ENCODE measurements at places on chromosomes 2 and 18. TPM values are rescaled to one million over a fixed set of nuclear protein-coding genes. Genes with fewer than 3 reads are reported as not detected.

DNA sequence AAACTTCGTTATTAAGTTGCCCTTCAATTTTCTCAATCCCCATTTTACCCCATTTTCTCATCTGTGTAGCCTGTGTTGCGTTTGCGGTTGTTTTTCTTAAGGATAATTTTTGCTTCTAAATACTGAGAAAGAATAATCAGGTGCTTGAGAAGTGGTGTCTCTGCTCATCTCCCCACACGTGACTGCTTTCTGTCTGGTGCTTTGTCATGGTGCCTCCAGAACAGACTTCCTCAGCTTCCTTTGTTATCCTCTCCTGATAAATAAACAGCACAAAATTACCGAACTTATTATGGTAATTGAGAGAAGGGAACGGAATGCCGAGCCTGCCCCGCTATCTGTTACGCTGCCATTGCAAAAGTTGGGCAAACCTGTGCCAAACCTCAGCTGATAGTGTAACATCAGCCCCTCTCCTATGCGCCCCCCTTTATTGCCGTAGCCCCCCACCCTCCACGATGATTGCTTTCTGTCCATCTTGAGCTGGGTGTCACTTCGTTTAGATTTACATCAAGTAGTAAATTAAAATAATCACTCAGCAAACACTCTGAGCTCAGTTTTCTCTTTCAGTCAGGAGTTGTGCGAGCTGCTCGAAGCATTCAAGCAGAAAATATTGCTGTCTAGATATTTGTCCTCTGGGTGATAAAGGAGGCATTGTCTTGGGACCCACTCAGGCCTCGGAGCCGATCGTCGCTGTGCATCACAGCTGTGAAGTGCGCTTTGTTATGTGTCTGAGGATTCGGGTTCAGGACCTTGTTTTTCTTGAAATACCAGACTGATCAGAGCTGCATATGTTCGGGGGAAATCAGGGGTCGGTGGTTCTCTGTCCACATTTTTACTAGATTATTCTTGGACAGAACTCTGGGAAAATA lies 1008.5 kb upstream of the FANCL start:
- no peak for DNase-seq

- DNase-seq: no peak
Observed at GRCh38 chr2:151481744-151482143, 72.0 kb downstream of the RIF1 start.

DNA sequence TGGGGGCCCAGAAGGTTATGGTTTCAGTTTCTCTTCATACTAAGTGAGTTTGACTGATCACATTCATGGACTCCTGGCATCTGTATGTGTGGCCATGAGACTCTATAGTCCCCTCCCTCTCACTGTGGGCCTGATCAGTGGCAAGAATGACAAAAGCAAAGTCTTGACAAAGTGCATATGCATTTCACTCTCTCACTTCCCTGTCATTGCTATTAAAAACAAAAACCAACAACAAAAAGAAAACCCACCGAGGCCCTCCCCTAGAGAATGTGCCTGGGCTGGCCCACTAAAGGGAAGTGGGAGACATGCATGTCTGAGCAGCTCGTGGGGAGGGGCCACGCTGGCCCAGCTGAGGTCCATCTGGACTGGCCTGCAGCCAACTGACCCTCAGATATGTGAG lies 600.1 kb upstream of the RAB6C start:
- DNase-seq: no peak

DNA sequence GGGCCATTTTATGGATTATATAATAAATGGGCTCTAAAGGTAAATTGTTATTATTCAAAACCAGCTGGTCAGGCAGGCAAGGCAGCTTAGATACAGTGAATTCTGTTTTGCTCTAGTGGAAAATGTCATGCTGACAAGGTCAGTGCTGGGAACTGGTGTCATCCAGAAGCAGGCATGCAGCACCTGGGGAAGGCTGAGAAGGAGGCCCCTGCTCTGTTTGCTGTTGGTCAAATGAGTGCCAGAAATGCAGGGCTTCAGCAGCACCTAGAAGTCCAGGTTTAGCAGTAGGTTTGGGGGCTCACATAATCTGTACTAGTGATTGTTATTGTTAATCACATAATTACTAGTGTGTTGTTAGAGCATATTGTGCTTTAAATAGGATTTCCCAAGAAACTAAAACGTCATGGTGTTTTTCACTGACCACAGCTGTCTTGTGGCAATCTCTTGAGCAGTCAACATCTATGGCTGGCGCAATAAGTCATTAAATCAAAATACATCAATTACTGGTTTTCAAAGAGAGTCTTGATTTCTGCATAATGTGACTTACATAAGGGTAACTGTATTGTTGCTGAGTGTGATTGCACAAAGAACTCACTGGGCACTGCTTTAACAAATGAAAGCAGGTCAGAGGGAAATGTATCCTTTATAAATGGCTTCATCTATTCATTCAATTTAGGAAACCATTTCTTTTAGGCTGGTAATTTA lies 99.1 kb downstream of the MYO3B start:
- DNase-seq: no peak

- no peak for DNase-seq
Observed at GRCh38 chr2:235005023-235005422, 53.2 kb downstream of the SH3BP4 start.

DNA sequence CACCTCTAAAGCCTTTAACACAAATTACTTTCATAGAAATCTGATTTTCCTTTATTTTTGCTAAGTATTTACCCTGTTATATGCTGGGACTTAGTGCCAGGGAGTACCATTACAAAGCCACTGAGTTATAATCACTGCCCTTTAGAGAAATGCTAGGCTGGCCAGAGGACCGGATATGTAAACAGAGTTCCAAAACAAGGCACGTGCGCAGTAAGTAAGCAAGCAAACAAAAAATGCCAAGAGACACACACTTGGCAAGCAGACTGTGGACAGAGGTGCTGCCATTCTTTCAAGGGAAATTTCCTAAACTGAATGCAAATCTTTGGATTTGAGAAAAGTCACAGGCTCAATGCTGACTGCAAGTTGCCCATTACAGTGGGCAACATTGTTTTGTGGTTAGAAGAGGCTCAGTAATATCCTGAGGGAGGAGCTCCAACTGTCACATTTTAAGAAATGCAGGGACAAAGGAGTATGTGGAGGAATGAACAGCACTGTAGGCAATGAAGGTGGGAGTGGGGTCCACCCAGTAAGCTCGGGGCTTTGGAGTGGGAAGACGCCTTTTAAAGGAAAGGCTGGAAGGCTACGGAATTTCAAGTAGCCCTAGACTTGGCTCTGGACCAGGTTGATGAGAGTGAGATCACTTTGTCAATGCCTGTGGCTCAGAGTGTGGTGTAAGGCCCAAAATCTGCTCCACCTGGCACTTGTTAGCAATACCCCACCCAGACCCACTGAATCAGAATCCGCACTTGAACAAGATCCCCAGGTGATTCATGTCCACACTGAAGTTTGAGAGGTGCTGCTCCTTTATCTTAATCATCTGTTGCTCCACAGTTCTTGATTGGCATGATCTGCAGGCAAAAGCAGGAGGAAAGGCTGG lies 2.1 kb upstream of the PARD6G start:
- DNase-seq: peak; percentile 55

GRCh38 chr2:237896507-237896892 lies 37.1 kb downstream of the RAMP1 start:
- DNase-seq: peak; percentile 26

GRCh38 chr2:222864296-222864695 lies 3.5 kb downstream of the ACSL3 start:
- peak; percentile 71 for DNase-seq

DNA sequence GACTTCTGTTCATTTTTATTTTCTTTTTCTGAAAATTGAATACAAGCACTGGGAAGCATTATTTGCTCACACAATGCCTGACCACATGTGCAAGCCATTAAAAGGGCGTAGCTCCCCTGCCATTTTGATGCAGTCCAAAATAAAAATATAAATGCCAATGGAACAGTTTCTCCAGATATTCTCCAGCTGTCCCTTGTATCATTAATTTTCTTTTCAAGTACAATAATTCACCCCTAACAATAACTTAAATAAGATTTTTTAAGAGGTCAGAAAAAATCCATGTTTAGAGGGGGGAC lies 168.0 kb downstream of the TMEFF2 start:
- no peak for DNase-seq

DNA sequence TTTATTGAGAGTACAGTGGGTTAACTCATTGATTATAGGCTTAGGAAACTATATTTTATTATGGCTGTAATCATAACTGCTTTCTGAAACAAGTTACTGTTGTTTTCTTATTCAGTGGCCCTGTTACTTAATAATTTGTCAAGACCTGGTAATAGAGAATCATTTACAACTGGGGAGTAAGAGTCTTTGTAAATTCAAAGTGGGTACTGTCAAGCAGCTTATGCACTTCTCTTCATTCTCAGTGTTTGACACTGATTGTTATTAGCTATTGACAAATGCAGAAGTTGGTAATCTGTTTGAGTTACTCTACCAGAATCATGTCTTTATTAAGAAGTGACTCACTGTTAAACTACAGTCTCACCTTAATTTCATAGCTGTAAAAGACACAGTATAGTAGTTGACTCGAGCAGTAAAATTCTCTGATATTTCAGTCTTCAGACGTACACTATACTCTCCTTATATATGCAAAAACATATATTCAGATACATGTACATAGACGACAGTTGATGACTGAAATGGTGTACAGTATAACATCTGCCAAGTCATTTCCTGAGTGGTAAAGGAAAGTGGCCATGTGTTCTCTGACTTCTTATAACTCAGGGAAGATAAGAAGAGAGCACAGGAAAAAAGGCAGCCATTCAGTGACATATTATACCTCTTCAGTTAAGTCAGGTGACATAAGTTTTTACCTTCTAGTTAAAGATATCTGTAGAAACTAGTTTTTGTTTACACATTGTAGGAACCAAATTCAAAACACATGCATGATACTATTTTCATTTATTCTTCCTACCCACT lies 36.0 kb upstream of the TTC27 start:
- DNase-seq: peak; percentile 14

- no peak for DNase-seq
Observed at GRCh38 chr18:39365836-39366485, 1800.4 kb upstream of the CELF4 start.

- DNase-seq: peak; percentile 75
Observed at GRCh38 chr18:58321986-58322385, 278.0 kb downstream of the NEDD4L start.

DNA sequence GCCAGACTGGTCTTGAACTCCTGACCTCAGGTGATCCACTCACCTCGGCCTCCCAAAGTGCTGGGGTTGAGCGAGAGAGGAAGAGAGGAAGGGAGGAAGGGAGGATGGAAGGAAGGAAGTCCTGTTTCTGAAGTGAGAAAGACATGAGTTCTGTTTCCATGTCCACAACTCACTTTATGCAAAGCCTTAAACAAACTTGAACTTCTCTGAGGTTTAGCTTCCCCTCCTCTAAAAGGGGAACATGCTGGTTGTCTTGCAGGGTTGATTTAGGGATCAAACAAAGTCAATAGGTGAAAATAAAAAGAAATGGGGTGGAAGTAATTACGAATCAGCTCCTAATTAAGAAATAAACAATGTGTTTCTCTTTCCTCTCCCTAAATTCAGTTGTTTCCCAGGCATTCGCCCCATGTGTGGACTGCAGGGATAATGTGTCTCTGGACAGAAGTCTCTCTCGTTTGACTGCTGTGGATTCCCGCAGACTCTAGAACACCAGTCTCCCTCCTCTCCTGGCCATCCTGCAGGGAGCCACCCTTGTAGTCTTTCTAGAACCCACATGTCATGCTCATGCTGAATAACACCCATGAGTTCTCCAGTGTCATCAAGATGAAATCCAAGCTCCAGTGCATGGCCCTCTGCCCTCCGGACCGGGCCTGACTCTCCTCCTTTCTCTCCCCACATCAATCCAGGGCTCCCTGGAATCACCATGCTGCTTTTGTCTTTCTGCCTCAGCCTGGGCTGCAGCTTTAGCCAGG lies 229.3 kb upstream of the TRIB2 start:
- DNase-seq: no peak

DNA sequence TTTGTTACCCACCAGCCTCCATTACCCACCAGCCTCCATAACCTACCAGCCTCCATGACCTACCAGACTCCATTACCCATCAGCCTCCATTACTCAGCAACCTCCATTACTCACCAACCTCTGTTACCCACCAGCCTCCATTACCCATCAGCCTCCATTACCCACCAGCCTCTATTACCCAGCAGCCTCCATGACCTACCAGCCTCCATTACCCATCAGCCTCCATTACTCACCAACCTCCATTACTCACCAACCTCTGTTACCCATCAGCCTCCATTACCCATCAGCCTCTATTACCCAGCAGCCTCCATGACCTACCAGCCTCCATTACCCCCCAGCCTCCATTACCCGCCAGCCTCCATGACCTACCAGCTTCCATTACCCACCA lies 133.3 kb upstream of the HS6ST1 start:
- no peak for DNase-seq

DNA sequence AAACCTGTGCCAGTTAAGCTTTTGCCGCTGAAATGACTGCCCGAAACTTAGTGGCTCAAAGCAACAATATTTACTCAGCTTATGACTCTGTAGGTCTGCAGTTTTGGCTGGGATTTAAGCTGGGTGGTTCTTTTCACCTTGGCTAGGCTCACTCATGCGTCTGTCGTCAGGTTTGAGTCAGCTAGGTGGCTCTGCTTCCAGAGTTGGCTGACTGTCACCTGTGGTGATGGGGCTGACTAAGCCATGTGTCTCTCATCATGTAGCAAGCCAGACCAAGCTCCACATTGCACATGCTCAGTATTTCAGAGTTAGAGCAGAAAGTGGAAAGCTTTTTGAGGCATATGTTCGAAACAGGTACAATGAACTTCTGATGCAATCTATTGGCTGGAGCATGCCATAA lies 354.8 kb downstream of the MEIS1 start:
- peak; percentile 15 for DNase-seq

- no peak for DNase-seq
Observed at GRCh38 chr2:144424559-144425240, 95.2 kb downstream of the ZEB2 start.

- no peak for DNase-seq
Observed at GRCh38 chr2:20231159-20231558, 6.2 kb upstream of the SDC1 start.

DNA sequence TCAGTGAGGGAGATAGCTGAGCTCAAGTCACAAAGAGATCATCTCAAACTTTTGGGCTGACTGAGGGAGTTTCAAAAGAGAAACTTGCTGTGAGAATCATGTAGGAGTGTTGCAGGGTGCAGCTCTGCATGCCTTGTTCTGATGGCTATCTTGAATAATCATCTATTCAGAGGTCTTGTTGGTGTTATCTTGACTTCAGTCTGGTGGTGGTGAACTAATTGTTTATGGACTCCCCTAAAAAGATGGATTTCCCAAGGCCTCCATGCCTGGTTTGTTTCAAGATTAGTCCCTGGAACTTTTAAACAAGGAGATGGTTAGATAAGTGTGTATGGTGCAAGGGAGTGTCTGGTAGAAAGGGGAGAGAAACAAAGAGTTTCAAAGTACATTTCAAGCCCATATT lies 29.8 kb downstream of the SLC39A6 start:
- DNase-seq: no peak

GRCh38 chr2:26462511-26463243 lies 15.2 kb downstream of the OTOF start:
- peak; percentile 65 for DNase-seq

- DNase-seq: no peak
Observed at GRCh38 chr2:218736531-218736930, 25.9 kb downstream of the TTLL4 start.

The ANKRD23 gene
- 2.5 TPM for total RNA-seq

The CMPK2 gene
- 38.6 TPM for total RNA-seq

The RMDN2 gene
- 5.1 TPM for total RNA-seq

The SLC9A4 gene
- 0.07 TPM for total RNA-seq

The IFT172 gene
- total RNA-seq: 15.4 TPM

The REL gene
- total RNA-seq: 6.1 TPM

The KLHL30 gene
- total RNA-seq: 0.53 TPM

All from astrocyte (in vitro differentiated cells and primary cell).